Stimulated activated CD8-positive, alpha-beta memory T cell treated with anti-CD3 and anti-CD28 coated beads, Interleukin-15, amount 100 ng/mL, for 24 hours (primary cell): ENCODE measurements at places on chromosomes 6 and 20.

DNA sequence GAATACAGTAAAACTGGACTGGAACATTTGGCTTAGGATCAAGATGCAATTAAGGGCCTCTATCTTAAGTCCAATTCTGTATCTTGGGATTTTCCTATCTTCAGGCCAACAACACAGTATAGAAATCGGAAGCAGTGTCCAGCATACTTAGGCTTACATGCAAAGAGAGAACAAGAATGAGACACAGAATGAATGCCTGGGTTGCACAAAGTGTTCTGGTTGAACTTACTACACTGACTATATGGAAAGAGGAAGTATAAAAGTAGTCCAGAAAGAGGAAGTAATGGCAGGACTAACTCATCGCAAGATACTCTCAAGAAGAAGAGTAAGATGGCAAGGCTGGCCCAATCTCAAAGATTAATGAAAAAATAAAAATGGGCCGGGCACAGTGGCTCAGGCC is 87.6 kb downstream of the BTBD9 start:
- no peak for DNase-seq

DNA sequence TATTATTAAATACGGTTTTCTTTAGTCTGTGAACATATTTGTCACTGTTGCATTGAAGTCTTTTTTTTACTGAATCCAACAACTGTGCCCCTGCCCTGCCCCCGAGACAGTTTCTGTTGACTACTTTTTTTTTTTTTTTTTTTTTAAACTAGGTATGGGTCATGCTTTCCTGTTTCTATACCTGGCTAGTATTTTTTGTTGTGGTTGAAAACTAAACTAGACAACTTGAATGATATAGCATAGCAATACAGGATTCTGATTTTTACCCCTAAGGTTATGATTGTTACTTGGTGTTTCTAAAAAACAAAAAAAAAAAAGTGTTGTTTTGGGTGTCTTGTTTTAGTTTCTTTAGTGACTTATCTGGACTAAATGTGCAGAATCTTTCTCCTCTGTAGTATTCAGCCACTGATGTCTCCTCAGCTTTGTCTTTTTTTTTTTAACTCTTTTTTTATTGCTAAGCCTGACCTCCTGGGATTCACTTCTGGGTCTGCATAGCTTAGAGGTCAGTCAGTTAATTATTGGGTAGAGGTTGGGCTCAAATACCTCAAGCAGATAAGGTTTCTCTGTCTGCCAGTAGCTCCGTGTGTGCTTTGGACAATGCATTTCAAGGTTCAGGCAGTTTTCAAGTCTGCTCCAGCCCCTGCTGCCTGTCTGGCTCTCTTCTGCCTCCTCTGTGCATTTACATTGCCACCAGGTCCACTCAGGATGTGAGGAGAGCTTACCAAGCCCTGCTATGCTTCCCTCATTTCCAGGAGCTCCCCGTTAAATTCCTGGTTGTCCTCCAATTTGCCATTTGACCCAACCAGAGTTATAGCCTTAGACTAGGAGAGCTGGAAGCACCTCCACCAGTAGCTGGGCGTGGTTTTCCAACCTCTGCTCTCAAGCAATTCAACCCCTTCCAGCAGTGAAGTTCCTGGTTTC is 91.4 kb downstream of the SYNDIG1 start:
- no peak for DNase-seq

DNA sequence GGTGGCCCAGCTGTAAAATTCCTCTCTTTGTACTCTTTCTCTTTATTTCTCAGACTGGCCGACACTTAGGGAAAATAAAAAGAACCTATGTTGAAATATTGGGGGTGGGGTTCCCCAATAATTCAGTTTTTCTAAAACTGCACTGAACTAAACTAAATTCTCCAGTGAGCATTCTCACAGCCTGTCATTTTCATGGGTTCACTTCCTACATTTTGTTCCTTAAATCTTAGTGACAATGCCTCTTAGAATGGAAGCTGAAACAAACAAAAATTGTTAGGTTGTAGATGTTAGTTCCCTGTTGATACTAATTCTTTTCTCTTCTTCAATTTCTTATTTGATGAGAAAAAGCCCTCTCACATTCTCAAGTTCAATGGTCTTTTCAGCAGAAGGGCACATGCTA is 35.8 kb upstream of the IFNGR1 start:
- DNase-seq, result no peak

- DNase-seq, result no peak
These were observed 637.6 kb downstream of the RNF144B start for GRCh38 chr6:19024737-19025136.

GRCh38 chr20:37529214-37529967 is 1.7 kb upstream of the BLCAP start:
- no peak for DNase-seq

DNA sequence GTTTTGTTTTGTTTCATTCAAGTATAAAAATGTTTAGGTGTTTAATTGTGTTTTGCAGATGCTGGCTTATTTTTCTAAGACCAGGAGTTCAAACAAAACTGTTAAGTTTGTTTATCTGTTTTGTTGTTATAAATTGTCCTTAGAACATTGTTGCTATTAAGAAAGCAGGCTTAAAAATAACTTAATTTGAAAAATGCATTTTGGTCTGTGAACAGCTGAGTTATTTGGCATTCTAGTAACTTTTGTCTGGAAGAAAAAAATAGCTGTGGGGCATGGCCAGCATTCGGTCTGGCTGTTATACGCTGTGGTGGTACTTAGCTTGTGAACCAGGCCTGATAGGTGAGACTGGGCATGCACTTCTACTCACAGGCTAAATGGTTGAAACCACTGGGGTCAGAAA is 37.8 kb downstream of the SLX4IP start:
- no peak for DNase-seq

DNA sequence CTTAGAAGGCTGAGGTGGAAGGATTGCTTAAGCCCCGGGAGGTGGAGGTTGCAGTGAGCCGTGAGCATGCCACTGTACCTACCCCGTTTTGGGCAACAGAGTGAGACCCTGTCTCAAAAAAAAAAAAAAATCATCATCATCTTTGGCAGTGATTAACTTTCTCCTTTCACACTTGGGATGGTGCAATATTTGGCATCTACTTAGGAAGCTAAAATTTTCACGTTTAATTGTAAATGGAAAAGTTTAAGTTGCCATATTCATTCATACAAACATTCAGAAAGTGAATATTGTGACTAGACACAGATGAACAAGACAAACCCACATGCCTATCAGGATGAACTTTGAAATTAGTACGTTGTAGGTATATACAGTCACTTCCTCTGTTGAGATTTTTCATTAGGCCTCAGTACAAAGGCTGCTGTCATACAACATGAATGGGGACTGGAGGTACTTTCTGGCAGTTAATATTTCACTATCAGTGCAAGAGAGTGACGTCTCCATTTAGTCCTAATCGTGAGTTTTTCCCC is 10.3 kb downstream of the TOP1 start:
- DNase-seq, result no peak

DNA sequence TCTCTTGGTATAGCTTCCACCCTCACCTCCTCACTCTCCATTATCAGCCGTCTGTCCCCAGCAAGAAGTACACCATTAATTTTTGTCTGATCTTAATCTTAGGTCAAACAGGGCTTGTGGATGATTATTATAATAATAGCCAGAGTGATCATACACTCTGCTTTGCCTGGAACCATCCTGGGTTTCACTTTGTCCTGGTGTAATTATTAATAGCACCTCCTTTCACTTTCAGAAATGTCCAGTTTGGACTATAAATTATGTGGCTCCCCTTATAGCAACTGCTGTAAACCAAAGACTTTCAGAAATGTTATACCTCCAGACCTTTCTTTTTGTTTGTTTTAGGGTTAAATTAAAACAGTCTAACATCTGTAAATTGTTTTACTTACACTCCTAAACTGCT is 951 bp upstream of the TRIM31 start:
- no peak for DNase-seq

- no peak for DNase-seq
These were observed 43.3 kb downstream of the SOX4 start for GRCh38 chr6:21636876-21637275.

DNA sequence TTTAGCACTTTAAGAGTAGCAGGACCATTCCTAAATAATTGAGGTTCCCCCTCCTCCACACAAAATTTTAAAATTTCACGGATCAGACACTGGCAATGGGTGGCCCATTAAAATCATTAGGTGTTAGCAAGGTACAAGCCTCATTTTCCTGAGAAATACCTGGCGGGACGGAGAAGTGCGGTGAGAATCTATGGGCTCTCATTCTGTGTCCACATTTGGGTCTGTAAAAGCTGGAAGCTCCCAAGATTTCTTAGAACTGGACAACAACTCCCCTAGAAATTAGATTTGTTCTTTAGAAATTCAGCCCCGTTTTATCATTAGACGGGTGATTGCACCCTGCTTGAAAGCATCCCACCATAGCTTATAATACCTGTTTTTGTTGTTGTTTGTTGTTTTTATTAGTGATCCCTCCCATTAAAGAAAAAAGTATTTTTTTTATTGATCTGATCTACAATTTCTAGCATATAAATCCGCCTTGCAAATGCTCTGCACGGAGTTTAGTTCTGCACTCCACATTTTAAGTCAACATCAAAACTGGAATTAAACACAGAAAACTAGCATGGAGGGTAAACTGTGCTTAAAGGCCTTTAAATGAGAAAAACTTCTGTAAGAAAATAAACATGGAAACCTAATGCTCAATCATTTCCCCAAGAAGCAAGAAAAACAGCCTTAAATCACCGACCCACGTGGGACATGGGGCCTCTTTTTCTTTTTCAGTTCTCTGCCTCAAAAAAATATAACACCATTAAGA is 5.7 kb downstream of the SIM1 start:
- no peak for DNase-seq

GRCh38 chr6:142918339-142919042 is 26.5 kb downstream of the HIVEP2 start:
- no peak for DNase-seq

GRCh38 chr20:40160097-40160550 is 528.9 kb downstream of the MAFB start:
- DNase-seq, result no peak

- no peak for DNase-seq
These were observed 9.5 kb upstream of the SPAG4 start for GRCh38 chr20:35606127-35606526.

- DNase-seq, result no peak
These were observed 28.1 kb upstream of the MTCL3 start for GRCh38 chr6:127547215-127547614.

GRCh38 chr20:64244870-64245603 is 10.5 kb upstream of the PCMTD2 start:
- DNase-seq, result no peak

- DNase-seq, result no peak
These were observed 721.6 kb downstream of the KIF16B start for GRCh38 chr20:15851576-15852215.

DNA sequence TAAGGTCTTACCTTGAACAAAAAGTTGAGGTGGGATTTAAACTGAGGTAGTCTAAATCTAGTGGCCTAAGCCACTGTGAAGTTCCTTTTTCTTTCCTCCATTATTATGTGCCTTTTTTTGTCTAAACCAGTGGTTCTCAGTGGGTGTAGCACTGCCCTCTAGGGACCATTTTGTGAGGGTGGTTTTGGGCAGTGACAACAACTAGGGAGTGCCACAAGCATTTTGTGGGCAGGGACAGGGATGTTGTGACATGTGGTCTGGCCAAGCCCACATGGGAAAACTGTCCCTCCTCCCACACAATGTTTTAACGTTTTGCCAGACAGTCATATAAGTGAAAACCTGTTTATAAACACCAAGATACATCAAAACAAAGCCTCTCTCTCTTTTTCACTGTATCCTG is 899.4 kb upstream of the FLRT3 start:
- DNase-seq, result no peak

- DNase-seq, result no peak
These were observed 28.7 kb downstream of the COL11A2 start for GRCh38 chr6:33163540-33163939.

GRCh38 chr20:55159230-55159629 is 683.8 kb downstream of the DOK5 start:
- DNase-seq, result no peak
